LHCN-M2 (cell line): ENCODE measurements at places on chromosomes 5 and 9. TPM values are rescaled to one million over a fixed set of nuclear protein-coding genes. Genes with fewer than 3 reads are reported as not detected.

LHX3 gene
- total RNA-seq = not detected in 2 replicates

GRCh38 chr5:157076558-157076957 lies 17.6 kb upstream of the HAVCR1 start:
- peak; percentile 61 for DNase-seq

GRCh38 chr5:72938206-72938605 lies 17.6 kb upstream of the FCHO2 start:
- no peak for DNase-seq

DNAH5 gene
- 0.75 and 1.3 TPM in 2 replicates for total RNA-seq

- peak; percentile 65 for DNase-seq
Observed at GRCh38 chr9:111005746-111006470, 32.4 kb downstream of the LPAR1 start.

- DNase-seq = no peak
Observed at GRCh38 chr5:175694371-175695160, 36.7 kb downstream of the HRH2 start.

GRCh38 chr9:2241461-2241835 lies 226.3 kb downstream of the SMARCA2 start:
- DNase-seq = no peak

GGTA1 gene
- total RNA-seq = not detected in 2 replicates

GRCh38 chr5:179137643-179138567 lies 77.7 kb downstream of the ZNF354C start:
- no peak for DNase-seq

PRLR gene
- 0.75 and 1.2 TPM in 2 replicates for total RNA-seq

DNA sequence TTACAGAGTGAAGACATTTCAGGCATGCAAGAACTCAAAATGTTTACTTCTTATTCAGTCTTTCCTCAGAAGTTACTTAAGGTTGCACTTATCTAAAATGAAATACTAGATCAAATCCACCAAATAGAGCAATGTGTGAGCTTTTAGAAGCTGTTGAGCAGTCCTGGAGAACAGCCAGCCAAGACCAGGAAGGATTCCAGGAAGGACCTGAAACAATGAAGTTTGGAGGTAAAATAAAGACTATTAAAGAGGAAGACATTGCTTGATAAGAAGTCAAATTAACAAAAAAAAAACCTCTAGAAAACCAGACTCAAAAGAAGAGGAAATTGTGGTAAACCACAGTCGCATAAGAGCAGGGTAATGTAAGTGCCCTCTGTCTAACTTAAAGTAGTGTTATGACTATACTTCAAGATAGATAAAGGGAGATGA lies 156.2 kb upstream of the S1PR3 start:
- DNase-seq = peak; percentile 49

ADAMTS16 gene
- 1.6 and 2.6 TPM in 2 replicates for total RNA-seq

DNA sequence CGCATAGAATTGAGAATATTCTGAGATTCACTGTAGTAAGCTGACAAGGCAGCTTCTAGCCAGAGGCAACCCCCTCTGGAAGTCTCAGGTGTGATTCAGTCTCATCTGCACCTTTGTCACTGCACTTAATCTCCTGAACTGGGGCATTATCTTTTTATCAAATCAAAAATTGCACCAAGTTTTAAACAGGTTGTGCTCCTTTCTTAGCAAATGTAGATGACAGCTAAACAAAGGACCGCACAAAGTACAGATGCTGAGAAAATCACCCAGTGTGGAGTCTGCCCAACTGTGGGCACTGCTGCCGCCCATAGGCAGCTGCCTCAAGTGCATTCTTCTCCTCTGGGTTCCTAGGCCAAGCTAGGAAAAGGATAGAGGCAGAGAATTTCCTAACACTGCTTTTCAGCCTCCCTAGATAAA lies 51.1 kb downstream of the STARD4 start:
- DNase-seq = peak; percentile 41

- no peak for DNase-seq
Observed at GRCh38 chr9:90556897-90557675, 85.5 kb downstream of the DIRAS2 start.

PRSS3 gene
- not detected in 2 replicates for total RNA-seq

FRRS1L gene
- under 0.01 TPM in 1 of 2 replicates, not detected in the other for total RNA-seq

GRCh38 chr5:149942199-149942598 lies 2.4 kb downstream of the PDE6A start:
- DNase-seq = no peak

FOXI1 gene
- total RNA-seq = not detected in 2 replicates

SPINK6 gene
- total RNA-seq = not detected in 2 replicates

GRXCR2 gene
- not detected in 2 replicates for total RNA-seq

DNA sequence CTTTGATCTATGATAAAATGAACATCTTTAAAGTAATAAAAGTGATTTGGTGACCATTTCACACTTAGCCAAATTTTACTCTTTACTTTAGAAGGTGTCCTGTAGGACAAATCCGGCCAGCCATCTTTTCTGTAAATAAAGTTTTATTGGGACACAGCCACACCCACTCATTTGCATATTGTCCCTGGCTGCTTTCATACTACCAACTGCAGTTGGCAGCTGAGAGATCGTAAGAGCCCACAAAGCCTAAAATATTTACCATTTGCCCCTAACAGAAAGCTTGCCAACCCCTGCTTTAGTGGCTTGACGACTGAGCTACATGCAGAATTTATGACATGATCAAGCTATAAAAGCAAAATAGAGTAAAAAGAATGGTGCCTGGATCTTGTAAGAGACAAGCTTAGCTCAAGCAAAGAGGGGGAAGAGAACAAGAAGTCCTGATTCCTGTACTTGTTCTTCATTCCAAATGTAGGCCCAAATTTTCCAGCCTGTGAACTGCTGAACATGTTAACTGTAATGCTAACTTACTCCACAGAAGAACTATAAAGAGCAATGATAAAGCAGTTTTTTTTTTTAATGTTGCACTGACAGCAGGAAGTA lies 7.4 kb upstream of the FBXO10 start:
- DNase-seq = no peak

GRCh38 chr9:133468374-133468773 lies 8.6 kb downstream of the CACFD1 start:
- no peak for DNase-seq

ZNF484 gene
- total RNA-seq = 9.3 and 10.1 TPM in 2 replicates

MARCOL gene
- not detected in 2 replicates for total RNA-seq

PCDHGB3 gene
- 1.4 and 1.6 TPM in 2 replicates for total RNA-seq

GRCh38 chr9:85147046-85147640 lies 477.6 kb downstream of the NTRK2 start:
- DNase-seq = no peak

- peak; percentile 35 for DNase-seq
Observed at GRCh38 chr5:33994845-33995244, 10.4 kb upstream of the SLC45A2 start.

DNA sequence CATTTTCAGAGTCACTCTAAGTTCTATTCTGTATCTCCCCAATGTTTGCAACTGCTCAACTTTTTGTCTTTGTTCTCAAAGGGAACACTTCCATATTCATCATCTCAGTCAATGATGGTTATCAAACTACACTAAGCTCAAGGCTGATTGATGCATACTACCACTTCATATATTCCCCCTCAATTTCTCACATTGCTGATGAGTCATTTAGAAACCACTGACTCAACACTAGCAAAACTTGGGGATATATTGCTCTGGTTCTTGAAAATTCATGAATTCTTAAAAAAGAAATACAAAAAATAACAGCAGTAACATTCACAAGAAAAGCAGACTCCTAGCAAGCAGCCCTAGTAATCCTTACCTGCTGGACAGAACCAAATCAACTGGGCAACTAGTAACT lies 52.2 kb downstream of the ABHD17B start:
- peak; percentile 28 for DNase-seq

PCDHGA11 gene
- 0.64 and 0.75 TPM in 2 replicates for total RNA-seq

GRCh38 chr9:30673132-30673531 lies 1711.3 kb upstream of the ACO1 start:
- DNase-seq = no peak

DNA sequence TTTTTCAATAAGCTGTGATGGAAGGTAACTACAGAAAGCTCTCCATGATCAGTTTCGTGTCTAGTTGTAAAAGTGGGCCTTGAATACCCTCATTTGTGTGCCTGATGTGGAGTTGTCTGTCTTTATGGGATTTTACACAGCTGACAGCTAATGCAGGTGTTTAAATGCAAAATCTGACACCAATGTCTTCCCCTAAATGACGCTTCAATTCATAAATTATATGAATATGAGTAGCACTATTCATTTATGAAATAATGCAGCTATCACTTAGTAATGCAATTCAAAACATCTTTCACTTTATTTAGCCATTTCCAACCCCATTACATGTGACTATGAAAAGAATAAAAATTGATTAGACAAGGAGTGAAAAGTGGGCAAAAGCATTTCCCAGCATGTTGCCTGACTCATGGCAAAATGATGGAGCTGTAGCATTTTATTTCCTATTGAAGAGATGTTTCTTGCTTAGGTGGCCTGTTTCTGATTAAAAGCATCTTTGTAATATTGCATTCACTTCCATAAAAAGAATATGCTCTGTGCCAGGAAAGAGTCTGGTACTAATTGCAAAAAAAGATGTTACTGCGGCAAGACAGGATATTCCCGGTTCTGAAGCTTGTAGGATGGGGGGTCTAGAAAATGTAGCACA lies 116.7 kb upstream of the HAPLN1 start:
- no peak for DNase-seq

GRCh38 chr9:133727277-133727875 lies 10.8 kb downstream of the SARDH start:
- no peak for DNase-seq

TMEM174 gene
- not detected in 2 replicates for total RNA-seq

ZFR gene
- 87.7 and 92.0 TPM in 2 replicates for total RNA-seq

DNA sequence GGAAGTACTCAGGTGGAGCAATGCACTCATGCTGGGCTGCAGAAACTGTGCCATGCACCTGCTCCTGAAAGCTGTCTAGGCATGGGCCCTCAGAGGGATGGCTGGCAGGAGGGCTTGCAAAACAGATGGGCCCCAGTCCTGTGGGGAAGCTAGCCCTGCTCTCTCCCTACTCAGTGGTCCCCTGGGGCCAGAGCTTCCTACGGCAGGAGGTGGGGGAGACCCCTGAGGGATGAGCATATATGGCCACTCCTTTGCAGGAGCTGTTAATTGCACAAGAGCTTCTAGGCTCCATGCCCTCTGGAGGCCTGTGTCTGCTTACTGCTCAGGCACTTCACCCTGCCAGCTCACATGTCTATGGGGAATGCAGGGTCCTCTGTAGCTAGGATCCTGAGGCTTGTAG lies 545.3 kb upstream of the PTPRD start:
- no peak for DNase-seq

GRCh38 chr9:118809160-118809625 lies 560.0 kb downstream of the BRINP1 start:
- DNase-seq = no peak

DNA sequence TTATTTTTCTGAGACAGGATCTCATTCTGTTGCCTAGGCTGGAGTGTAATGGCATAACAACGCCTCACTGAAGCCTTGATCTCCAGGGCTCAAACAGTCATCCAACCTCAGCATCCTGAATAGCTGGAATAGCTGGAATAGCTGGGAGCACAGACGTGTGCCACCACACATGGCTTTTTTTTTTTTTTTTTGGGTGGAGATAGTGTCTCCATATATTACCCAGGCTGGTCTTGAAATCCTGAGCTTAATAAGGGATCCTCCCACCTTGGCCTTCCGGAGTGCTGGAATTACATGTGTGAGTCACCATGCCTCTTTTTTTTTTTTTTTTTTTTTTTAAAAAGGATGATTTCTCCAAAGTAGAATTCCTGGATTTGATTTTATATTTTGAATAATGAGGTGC lies 60.7 kb downstream of the NSD1 start:
- DNase-seq = peak; percentile 97

DNA sequence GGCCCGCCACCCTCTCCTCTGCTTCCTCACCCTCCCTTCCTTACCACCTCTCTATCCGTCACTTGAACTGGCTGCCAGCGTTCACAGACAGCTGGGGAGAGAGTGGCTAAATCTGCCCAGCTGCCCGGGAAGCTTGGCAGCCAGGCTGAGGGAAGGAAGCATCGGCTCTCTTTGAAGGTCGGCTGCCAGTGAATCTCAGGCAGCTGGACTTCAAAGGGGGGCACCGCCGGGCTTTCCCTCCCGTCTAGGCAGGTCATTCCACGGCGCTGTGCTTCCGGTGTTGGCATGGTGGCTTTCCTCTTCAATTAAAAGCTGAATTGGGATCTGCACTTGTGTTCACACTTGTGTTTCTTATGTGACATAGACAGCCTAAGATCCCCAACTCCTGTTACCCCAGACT lies 174.0 kb downstream of the GDNF start:
- DNase-seq = peak; percentile 89

DNA sequence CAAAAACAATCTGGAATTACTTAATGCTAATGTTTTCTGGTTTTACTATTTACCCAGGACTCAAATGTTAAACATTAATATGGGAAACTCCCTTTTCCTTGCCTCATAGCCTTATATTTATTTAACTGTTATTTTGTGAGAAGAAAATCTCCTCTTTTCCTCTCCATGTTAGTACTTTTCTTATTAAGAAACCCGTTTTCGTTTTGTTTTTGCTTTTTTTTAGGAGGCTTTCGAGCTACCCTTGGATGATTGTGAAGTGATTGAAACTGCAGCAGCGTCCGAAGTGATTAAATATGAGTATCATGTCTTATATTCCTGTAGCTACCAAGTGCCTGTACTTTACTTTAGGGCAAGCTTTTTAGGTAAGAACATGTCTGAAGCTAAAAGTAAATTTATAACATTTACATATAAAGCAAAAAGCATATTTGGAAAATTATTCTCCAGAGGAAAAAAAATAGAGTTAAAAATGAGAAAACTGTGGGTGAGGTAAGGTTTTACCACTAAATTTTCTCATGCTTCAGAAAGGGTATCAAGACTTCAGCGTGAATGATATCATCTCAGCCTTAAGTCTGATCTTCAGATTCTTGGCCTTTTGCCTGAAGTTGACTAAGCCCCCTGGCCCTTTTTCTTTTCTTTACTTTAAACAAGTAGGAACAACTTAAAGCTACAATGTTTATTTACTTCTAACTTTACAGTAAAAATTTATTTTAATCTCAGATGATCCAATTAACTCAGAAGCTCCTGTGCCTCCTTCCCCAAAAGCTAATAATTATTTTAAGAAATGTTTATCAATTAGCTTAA lies 113.8 kb downstream of the RPS23 start:
- peak; percentile 83 for DNase-seq

DNA sequence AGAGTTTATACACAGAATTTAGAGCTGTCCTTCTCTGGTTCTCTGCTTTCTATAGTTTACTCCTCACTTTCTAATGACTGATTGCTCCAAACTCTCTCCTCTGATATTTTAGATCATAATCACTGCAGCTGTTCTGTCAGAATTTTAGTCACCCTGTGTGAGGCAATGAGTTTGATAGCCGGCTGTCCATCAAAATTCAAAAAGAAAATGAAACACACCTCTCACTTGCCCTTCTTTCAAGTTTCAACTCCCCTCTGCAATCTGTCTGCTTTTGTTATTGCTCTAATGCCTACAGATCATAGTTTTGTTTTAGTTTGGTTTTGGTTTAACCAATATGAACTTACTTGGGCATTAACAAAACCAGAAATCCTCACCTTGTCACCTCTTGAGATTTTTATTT lies 23.3 kb upstream of the ABLIM3 start:
- DNase-seq = no peak

DNA sequence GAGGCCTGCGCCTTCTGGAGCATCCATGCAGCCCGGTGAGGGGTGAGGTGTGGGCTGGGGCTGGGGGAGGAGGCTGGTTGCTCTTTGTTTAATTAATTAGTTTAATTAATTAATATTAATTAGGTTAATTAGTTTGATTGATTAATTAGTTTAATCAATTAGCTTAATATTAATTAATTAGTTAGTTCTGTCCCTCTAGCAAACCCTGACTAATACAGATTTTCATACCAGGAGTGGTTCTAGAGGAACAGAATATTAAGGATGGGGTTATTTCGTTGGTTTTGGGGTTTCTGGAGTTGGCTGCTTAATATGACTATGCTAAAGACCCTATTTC lies 14.1 kb upstream of the BARX1 start:
- no peak for DNase-seq

TMEM171 gene
- 62.6 and 65.9 TPM in 2 replicates for total RNA-seq

BAAT gene
- 0.06 TPM in 1 of 2 replicates, not detected in the other for total RNA-seq

- DNase-seq = no peak
Observed at GRCh38 chr5:140633501-140633900, 526 bp upstream of the CD14 start.
